ENCODE measurements at places on chromosomes 1 and 21.
A peak's percentile ranks its signal among the peaks of the same experiment; 100 is the strongest.

GRCh38 chr1:223059526-223059925 lies 83.5 kb downstream of the TLR5 start:
- DNase-seq: no peak

DNA sequence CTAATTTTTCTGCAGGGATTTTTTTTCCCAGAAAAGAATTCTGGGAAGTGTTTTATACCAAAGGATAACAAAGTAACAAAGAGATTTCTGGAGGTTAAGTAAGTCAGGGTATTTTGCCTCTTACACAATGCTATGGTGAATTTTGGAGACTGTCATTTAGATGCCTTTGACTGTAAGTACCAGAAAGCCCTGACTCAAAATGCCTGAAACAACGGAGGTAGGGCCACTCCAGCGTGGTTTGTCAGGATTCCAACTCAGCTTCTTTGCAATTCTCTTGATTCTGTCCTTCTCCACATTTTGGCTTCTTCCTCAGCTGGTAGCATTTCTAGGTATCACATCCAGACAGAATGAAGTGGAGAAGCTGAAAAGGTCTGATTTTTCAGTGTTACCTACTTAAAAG lies 106.5 kb downstream of the UCHL5 start:
- DNase-seq: no peak

- no peak for DNase-seq
Measured at GRCh38 chr1:45615885-45616284, 8.0 kb downstream of the CCDC17 start.

GRCh38 chr1:23282957-23283356 lies 61.1 kb downstream of the HNRNPR start:
- DNase-seq: no peak

DNA sequence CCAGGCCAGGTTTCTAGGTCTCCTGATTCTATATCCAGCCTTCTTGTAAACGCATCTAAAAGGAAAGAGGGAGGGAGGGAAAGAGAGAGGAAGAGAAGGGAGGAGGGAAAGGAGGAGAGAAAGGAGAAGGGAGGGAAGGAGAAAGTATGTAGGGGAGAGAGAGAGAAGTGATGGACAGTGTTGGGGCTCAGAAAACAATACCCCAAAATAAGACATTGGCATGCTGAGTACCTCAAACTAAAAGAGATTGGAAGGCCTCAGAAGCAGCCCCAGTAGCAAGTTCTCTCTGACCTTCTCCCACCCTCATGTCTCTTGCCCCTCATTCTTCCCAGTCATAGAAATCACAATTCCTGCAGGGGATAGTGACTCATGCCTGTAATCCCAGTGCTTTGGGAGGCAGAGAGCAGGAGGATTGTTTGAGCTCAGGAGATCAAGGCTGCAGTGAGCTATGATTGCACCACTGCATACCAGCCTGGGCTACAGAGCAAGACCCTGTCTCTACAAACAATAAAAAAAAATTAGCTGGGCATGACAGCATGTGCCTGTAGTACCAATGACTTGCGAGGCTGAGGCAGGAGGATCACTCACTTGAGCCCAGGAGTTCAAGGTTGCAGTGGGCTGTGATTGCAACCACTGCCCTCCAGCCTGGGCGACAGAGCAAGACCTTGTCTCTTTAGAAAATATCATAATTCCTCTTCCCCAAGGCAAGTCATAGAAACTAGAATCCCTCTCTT lies 51.2 kb downstream of the DNTTIP2 start:
- no peak for DNase-seq

- DNase-seq: no peak
Measured at GRCh38 chr1:58346036-58346355, 200.5 kb downstream of the OMA1 start.

DNA sequence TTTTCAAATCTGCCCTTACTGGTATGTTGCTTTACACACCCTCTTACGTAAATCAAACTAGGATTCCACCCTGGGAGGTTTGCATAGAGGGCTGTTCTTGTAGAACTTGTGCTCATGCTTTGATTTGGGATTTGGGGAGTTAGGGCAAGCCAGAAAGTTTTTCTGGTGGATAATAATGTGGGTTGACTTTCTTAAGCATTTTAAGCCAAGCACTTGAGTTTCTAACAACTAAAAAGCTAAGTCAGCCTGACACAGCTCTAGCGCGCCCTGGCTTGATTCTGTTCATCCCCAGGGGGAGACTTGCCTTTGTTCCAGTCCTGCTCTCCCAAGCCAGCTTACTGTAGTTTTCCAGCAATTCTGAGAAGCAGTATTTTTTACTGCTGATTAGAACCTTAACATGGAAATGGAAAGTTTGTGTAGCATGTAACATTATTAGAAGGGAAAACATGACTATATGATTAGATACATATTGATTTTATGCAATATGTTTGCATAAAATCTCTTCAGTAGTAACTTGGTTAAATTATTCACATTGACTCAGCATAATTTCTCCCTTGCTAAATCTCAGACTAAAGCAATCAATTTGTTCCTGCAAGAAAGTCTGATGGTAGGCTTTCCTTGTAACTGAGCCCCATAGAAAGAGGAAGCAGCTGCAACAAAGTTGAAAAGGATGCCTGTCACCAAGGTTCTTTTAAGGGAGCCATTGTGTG lies 11.0 kb upstream of the PGD start:
- DNase-seq: no peak

DNA sequence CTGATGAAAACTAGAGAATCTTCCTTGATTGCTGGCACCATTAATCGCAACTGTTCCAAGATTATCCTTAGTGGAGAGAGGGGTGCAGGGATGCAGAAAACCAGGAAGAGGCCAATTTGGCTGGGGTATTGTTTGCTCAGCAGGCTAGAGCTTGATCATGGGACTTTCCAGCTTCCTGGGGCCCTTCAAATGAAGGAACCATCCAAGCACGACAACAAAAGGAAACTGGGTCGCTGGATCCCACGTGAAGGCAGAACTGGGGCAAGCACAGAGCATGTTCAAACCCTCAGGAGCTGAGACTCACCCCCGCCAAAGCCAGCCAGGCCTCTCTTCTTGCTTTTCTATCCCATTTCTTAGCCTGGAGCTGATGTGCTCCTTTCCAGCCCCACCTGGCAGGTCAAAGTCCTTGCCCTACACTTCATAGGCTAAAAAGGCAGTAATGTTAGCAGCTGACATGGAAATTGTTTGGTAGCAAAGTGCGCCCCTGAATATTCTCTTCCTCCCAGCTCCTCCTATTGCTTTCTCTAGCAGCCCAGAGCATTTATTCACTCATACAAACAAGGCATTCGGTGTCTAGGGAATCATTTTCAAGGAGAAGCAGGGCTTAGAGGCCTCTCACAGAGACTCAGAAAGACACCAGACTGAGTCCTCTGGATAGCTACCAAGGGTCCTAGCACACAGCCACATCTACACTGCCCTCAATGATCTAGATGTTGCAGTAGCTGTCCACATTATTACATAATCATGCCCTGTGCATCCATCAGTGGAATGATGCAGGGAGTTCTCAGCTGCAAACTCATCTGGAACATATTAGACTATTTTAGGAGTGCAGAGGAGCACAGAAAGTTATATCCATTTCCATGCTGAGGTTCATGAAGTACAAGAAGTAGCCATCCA lies 11.5 kb downstream of the KCNA2 start:
- no peak for DNase-seq

- DNase-seq: no peak
Measured at GRCh38 chr21:37468909-37469308, 102.3 kb downstream of the DYRK1A start.

- DNase-seq: no peak
Measured at GRCh38 chr21:28856588-28857250, 136.0 kb downstream of the LTN1 start.

DNA sequence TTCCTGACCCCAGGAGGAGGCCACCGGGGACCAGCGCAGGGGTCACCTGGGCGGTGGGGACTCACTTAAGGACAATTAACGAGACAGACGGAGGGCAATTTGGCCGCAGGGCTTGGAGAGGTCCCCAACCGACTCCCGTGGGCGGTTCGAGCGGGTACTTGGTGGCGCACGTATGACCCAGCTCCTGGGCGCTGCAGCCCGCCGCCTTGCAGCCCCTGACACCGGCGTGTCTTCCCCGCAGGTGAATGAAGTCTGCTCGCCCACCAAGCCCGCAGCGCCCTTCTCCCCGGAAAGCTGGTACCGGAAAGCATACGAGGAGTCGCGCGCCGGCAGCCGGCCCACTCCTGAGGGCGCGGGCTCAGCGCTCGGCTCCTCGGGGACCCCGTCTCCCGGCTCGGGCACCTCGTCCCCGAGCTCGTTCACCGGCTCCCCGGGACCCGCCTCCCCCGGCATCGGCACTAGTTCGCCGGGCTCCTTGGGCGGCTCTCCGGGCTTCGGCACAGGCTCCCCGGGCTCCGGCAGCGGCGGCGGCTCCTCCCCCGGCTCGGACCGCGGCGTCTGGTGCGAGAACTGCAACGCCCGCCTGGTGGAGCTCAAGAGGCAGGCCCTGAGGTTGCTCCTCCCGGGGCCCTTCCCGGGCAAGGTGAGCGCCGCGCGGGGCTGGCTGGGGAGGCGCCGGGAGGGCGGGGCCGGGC lies 1.4 kb downstream of the KIF26B start:
- peak; percentile 96 for DNase-seq

- DNase-seq: no peak
Measured at GRCh38 chr1:25579292-25580252, 36.2 kb downstream of the LDLRAP1 start.

GRCh38 chr1:27596986-27597385 lies 7.0 kb downstream of the AHDC1 start:
- DNase-seq: no peak

DNA sequence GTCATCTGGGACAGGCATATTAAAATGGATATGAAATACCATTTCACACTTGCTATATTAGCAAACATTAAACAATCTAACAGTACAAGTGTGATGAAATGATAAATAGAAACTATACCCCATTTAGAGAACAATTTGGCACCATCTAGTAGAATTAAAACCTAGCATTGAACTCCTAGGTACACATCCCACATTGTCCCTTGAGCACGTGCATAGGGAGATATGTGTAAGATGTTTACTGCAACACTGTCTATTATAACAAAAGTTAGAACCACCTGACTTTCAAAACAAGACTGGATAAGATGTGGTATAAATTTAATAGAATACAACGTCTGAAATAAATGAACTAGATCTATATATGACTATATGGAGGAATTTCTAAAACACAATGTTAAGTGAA lies 3.8 kb downstream of the SLC22A15 start:
- no peak for DNase-seq

- DNase-seq: peak; percentile 33
Measured at GRCh38 chr1:216531263-216532239, 108.3 kb upstream of the USH2A start.

GRCh38 chr21:42754270-42754933 lies 101.0 kb downstream of the PDE9A start:
- DNase-seq: no peak

DNA sequence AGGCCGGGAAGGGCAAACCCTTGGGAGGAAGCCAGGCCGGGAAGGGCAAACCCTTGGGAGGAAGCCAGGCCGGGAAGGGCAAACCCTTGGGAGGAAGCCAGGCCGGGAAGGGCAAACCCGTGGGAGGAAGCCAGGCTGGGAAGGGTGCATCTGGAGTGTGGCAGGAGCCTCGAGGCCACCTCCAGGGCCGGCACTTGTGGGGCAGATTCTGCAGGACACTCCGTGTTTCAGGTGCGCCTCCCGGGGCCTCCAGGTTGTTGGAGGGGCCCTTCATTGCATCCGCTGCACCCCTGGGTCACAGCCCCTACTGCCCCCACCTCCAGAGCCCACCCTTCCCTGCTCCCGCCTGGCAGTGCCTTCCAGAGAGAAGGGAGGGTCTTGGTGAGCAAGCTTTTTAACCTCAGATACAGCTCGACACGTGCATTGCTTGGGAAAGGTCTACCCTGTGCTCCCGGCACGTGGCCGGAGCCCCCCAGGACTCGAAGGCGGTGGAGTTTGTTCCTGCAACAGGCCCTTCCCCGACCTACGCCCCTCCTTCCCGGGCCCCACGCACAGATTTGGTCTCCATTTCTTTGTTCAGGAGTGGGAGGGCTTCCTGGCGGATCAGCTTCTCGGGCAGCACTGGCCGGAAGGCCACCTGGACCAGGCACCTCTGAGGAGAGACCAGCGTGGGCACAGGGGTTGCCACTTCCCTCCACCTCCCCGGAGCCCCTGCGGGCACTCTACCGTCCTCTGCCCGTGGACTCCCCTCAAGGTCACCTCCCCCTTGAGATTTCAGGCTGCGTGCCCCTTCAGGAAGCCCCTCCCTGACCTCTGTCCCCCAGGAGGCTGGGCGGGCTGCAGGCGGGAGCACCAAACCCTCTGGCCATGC lies 9.4 kb upstream of the TMEM52 start:
- no peak for DNase-seq

DNA sequence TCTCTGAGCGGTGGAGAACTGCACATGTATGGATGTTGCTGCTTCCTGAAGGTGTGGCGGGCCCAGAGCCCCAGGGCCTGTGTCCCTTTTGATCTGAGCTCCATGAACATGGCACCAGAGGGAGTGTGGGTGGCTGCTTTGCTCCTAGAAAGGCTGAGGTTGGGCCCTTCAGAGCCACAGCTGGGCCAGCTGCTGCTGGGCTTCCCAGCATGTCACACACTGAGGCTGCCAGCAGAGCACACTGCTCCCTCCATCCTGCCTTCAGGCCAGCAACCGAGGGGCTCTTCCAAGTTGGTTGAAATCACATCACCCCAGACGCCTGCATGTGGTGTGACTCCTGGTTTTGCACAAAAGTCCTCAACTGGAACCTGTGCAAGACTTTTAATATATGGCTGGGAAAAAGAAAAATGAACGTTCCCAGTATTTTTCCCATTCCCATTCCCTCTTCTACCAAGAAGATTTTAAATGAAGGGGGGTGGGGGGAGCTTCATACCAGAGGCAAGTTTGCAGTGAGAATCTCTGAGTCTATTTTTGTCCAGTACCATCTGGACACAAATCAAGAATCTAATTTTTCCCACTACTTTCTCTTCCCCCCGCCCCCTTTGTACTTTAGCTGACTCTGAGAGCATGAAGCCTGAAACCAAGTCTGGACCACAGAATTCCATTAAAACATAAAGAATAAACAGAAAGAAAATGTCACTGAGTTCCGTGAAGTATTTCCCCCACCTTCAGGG lies 26.2 kb upstream of the NGF start:
- no peak for DNase-seq

DNA sequence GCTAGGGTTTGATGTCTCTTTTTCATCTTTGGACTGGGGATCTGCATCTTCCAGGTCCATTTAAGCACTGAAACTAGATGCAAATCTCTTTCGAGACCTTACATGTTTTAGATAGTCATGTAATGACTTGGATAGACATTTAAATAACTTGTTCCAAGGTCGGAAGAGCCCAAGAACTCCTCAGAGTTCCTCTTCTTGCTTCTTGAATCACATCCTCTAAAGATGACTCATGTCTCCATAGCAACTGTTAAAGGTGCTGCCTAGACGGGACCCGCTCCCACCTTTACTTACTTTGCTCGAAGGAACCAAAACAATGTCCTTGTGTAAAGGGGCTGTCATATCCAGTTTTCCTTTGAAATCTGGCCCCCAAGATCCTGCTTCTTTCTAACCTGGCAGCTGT lies 130.0 kb downstream of the EDEM3 start:
- no peak for DNase-seq

DNA sequence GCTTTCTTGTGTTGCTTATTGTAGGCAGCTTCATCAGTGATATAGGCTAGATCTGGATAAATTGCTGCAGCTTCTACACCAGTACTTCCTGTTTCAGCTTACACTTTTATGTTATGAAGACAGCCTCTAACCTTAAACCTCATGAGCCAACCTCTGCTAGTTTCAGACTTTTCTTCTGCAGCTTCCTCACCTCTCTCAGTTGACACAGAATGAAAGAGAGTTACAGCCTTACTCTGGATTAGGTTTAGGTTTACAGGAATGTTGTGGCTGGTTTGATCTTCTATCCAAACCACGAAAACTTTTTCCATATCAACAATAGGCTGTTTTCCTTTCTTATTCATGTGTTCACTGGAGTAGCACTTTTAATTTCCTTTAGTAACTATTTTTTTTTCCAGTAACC lies 76.9 kb upstream of the RNPC3 start:
- DNase-seq: no peak

- DNase-seq: no peak
Measured at GRCh38 chr1:26066857-26067256, 573 bp downstream of the TRIM63 start.

All from D341Med (cell line).